NCI-H1092 (cell line): ENCODE measurements at places on chromosomes 1 and 21.

- peak; percentile 29 for DNase-seq
Observed at GRCh38 chr1:22861764-22862440, 110.8 kb downstream of the LACTBL1 start.

GRCh38 chr1:230913496-230913895 is 45.2 kb upstream of the C1orf198 start:
- no peak for DNase-seq

- DNase-seq = no peak
Observed at GRCh38 chr1:157819896-157820295, at the start of gene FCRL1. Gene FCRL1, minus strand, starts transcription at chr1:157820120. Its CDS starts 83 bp downstream, at chr1:157820037.

GRCh38 chr1:39896909-39897685 is 4.6 kb downstream of the MYCL start:
- no peak for DNase-seq

GRCh38 chr1:48678710-48679505 is 97.8 kb downstream of the BEND5 start:
- DNase-seq = no peak
